ENCODE measurements at places on chromosomes 12 and 14.

DNA sequence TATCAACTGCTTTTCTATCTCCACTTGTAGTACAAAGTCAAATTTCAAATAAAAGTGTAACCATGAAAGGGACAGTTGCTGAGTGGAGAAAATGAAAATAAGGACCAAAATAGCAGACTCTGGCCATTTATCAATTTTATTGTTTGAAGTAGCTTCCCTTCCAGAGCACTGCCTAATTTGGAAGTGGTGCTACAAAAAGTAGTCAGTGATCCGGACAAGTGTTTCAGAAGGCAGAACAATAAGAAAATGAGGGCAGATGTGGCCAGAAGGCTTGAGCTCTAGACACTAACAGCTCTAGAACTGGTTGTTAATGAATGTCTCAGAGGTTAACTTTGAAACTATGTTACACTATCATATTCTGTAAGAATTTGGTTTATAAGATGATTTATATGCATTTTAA, 48.9 kb downstream of the ABCC9 start:
- DNase-seq, result no peak

- DNase-seq, result peak; percentile 66
Observed at GRCh38 chr12:131608740-131609690, 101.9 kb upstream of the SFSWAP start.

- peak; percentile 26 for DNase-seq
Observed at GRCh38 chr14:43003845-43004244, 1397.2 kb downstream of the LRFN5 start.

- no peak for DNase-seq
Observed at GRCh38 chr14:54047645-54048308, 91.2 kb upstream of the BMP4 start.

DNA sequence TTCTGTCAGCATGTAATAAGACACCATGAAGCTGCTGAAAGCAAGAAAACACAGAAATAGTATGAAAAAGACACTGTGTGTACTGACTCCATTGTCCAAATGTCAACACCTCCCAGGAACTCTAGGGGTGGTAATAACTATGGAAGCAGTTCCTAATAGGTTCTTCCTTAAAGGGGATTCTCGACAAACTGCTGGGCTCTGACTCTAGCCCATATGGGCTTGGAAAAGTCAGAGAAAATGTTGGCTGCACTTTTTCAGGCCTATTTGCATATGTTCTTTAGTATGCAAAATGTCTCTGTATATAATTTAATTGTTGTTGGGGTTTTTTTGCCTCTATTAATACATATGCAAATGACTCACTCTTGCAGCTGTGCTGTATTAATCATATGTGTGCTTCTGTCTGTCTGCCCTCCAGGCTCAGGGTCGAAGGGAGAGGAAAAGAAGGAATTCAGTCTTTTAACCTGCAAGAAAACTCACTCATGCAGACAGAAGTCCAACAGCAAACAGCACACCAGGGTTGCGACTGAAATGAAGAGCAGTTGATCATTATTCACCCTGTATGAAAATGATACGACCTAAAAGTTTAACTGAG, 317.6 kb downstream of the SOX5 start:
- peak; percentile 30 for DNase-seq

DNA sequence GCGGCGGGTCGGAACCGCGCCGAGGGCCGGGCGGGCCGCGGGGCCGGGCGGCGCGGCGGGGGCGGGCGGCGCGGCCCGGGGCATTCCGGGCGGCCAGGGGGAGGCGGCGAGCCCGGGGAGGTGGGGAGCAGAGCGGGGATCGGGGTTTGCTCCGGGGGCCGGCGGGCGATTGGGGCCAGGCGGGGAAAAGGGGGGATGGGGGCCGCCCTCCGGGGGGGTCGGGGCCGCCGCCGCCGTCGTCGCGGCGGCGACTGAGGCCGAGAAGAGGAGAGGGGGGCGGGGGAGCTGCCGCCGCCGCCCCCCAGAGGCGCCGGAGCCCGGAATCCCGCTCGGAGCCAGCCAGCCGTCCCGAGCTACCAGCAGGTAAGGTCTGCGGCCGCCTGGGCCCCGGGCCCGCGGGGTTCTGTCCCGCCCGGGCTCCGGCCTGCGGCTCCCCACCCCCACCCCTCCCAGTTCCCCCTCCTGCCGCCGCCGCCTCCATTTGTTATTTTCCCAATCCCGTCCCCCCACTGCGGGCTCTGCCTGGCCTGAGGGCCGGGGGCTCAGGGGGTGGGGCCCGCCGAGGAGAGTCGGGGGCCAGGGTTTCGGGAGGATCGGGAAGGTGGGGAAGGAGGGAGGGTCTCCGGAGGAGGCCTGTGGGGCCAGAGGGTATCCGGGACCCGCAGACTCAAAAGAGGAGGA, 403 bp downstream of the ATN1 start:
- no peak for DNase-seq

DNA sequence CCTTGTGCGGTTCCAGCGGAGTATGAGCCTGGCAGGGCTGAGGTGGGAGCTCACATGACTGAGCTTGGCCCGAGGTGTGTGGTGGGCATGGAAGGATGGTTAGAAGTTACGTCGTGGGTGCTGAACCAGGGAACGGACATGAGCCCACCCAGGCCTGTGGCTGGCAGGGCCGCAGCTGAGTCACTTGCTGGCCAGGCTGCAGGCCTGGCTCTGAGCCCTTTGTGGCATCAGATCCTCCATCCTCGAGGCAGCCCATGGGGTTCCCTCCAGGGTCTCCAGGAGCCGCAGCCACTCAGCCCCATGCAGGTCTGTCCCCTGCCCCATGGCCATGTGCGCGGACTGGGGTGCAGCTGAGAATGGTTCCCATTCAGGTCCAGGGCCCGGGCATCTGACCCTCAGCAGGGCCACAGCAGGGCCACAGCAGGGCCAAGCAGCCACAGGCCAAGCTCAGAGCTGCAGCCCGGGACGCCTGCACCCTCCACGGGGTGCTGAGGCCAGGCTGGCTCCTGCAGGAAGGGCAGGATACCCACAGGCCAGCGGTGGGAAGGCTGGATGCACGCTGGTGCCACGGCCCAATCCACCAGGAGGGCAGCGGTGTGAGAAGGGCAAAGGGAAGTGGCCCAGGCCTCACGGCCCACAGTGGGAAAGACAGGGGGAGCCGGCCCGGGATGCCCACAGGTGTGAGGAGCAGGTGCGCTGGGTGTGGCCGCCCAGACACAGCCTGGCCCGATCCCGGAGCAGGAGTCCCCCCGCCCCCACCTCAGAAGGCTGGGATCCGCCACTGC, 26.3 kb upstream of the ULK1 start:
- no peak for DNase-seq

- DNase-seq, result peak; percentile 95
Observed at GRCh38 chr12:52496590-52497071, 3.6 kb upstream of the KRT6A start.

- DNase-seq, result peak; percentile 55
Observed at GRCh38 chr12:45703942-45704341, 25.6 kb upstream of the ARID2 start.

DNA sequence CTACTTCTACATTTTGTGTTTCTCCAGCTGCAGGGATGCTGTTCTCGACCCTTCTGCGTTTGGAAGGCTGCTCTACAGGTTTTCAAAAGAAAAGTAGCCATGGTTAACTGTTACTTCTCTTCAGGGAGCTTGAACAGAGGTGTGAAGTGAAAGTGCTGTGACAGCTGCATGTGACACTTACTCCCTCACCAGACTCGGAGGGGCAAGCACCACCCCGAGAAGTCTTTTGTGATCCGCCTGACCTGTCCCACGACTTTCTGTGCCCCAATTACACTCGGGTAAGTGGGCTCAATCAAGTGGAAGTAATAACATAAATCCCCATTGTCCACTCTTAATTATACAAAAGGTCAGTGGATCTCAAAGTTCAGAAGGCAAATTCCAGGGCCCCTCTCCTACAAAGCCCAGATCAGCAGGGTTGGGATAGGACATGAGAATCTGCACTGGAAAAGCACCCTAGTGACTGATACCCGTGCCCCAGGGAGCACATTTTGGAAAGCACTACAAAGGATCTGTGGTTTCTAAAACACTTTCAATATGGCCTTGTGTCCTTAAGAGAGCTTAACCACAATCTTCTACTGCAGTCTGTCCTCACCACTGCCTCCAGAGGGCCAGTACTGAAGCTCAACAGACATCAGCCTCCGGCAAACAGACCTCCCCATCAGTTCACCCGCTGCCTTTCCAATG, 11.5 kb downstream of the FICD start:
- DNase-seq, result peak; percentile 44

GRCh38 chr12:116026346-116026745, 251.1 kb downstream of the MED13L start:
- no peak for DNase-seq

GRCh38 chr14:58871573-58871972, 233.8 kb downstream of the DACT1 start:
- no peak for DNase-seq

DNA sequence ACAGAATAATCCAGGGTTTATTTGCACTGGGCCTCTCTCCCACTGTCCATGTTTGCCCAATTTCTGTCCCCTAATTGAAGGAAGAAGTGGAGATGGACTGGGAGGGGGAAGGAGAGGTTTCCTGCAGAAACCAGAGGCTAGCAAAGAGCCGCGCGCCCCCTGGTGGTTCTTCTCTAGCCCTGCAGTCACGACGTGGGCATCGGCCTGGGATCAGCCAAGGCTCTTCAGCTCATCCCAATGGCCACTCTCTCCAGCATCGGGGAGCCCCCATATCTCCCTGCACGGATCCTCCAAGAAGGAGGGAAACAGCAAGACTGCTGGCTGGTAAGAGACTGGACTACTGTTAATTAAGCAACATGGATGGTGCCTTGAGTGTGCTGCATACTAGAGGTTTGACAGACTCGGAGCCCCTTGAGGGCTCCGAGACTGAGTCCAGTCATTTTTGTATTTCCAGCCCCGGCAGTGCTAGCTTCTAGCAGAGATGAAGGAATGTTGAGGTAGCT, 18.7 kb downstream of the ZBTB39 start:
- peak; percentile 71 for DNase-seq

- DNase-seq, result no peak
Observed at GRCh38 chr12:29528161-29528560, 30.7 kb upstream of the OVCH1 start.

- no peak for DNase-seq
Observed at GRCh38 chr12:91836696-91837095, 308.9 kb downstream of the BTG1 start.

DNA sequence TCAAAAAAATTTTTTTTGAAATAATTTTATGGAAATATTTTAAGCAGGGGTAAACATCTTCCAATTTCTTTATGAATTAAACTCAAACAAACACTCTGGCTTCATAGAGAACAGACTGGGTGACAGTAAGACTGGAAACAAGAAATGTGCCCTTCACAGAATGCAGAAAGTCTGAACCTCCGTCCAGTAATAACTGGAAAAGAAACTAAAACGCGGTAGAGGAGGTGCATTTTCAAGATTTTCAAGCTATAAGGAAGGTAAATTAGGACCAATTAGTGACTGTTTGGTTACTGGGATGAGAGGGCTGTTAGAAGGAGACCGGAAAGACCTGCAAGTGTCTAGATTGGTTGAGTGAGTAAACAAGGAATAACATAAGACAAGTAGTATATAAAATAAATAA, 245.7 kb downstream of the CEP128 start:
- DNase-seq, result no peak

DNA sequence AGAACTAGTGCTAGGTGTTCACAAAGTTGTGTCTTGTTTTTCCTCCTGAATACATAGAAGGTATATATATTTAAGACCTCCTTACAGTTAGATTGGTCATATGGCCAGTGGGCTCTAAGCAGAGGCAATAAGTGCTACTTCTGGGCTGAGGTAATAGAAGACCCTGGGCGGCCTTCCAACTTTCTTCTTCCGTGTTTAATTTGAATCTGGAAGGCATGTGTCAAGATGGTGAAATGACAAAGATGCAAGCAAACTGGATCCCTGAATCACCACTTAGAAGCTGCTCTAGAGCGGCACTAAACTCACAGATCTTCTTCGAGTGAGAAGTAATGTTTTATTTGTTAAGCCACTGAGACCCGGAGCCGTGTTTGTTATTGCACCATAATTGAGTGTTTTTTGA, 201.0 kb upstream of the GZMB start:
- no peak for DNase-seq

DNA sequence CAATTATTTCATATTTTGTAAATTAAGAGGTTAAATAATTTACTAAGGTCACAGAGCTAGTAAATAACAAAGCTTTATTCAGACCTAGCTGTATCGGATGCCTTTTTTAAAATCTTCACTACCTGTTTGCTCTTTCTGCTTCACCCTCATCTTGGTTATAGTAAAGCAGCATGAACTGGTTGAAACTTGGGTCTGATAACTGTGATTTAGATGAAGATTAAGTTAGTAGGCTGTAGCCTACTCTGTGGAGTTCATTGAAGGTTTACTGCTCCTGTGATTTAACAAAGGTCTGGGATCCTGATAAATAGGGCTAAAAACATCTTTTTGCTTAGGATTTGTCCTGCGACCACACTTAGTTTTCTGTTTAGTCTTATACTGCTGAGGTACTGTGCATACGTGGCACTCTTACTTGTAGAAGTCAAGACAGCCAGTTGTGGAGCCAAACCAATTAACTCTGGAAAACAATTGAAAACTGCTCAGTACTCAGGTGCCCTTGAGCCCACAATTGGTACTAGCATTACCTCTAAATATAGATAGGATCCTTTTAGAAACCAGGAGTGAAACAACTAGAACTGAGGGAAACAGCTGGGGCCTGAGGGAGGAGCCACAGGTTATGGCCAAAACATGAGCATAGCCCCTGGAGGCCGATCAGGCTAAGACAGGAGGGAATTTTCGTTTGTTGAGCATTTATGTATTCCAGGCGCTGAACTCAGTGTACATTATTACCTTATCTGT, 2.3 kb downstream of the SPATS2 start:
- DNase-seq, result peak; percentile 59

GRCh38 chr14:70011708-70012107, 132.5 kb downstream of the SMOC1 start:
- no peak for DNase-seq

DNA sequence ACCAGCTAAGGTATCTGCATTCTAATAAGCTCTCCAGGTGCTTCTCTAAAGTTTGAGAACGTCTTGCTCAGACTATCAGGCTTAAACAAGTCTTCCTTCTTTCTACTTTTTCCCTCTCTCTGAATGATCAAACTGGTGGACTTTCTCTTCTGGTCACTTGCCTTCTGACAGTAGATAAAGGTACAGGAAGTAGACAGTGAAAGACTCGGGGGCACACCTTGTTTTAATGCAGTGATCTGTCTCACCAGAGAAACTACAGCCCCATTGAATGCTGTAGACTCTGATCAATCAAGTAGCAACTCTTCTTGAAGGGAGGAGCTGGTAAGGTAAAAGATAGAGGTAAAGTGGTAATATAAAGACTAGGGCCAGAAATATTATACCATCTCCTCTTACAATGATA, 48.1 kb upstream of the ATXN7L3B start:
- no peak for DNase-seq

DNA sequence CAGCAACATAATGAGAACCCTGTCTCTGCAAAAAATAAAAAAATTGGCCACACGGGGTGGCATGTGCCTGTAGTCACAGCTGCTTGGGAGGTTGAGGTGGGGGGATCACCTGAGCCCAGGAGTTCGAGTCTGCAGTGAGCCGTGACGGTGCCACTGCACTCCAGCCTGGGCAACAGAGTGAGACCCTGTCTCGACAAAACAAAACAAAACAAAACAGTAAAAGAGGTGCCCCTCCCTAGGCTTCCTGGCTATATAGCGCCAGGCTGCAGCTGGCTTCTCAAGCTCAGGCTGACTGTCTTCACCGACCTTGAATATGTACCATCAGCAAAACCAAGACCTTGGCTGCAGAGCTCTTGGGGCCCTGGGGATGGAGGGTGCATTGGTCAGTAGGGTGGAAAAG, 29.4 kb downstream of the TSPAN9 start:
- no peak for DNase-seq

Data from fibroblast of mammary gland (primary cell).